IPS DF 19.7 (cell line): ENCODE measurements at places on chromosomes 7 and 10.
A peak's percentile ranks its signal among the peaks of the same experiment; 100 is the strongest.

- DNase-seq, result no peak
Observed at GRCh38 chr10:97520520-97520919, 21.8 kb downstream of the UBTD1 start.

DNA sequence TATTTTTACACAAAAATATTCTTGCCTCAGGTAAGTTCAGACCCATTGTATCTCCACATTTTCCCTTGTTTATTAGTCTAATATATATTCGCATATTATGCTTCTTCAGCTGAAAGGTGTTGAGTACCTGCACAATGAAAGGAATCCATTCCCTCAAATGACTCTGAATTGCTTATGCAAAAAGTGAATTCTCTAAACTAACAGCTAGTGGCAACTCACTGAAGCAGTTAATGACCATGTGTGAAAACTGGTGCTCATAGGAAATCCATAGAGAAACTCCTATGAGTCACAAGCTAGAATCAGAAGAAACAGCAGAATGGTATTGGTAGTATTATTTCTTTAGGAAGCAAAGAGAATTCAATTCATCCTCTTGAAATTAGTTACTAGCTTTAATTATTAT lies 33.5 kb upstream of the RNF148 start:
- DNase-seq, result no peak

DNA sequence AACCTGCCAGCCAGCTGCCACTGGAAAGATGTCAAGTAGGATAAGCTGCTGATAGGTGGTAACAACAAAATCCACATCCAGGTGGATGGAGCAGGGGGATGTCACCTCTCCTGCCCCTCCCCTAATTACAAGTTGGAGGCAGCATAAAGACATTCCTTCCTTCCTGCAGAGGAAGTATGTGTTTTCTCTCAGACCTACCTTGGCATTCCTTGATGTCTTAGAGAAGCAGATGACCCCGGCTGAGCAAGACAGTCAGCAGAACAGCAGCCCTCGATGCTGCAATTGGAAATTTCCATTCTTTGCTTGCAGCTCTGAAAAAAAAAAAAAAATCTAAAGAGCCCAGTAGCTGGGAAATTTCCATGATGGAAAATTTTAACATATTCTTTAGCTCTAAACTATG lies 137.5 kb upstream of the MKLN1 start:
- peak; percentile 93 for DNase-seq

- DNase-seq, result peak; percentile 74
Observed at GRCh38 chr10:12264204-12264940, 68.4 kb downstream of the CDC123 start.

GRCh38 chr7:48130658-48131108 lies 40.6 kb upstream of the ABCA13 start:
- DNase-seq, result no peak

GRCh38 chr10:76461024-76461423 lies 1029.6 kb downstream of the LRMDA start:
- no peak for DNase-seq

GRCh38 chr10:12847361-12847975 lies 154.0 kb downstream of the CCDC3 start:
- peak; percentile 40 for DNase-seq

- DNase-seq, result no peak
Observed at GRCh38 chr10:96494694-96495093, 19.0 kb downstream of the TLL2 start.

DNA sequence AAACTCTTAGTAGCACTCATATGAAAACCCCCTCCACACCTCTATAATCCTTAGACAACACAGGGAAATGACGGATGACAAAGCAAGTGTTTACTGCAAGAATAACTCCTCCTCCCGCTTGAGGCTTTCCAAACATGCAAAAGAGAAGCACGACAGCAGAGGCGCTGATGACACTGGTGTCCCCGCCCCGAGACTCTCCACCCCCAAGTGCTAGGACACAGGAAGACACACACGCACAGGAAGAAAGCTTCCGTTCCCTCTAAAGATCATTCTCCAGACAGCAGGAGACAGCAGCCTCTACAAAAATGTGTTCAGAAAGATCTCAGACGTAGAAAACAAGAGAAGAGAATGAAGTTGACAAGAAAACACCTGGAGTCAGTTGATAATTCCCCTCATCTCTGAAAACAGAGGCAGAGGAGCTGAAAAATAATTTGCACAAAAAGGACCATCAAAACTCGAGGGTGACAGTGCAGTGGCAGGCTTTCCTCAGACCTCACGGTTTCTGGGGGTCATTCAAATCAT lies 90.2 kb downstream of the DLG5 start:
- no peak for DNase-seq

DNA sequence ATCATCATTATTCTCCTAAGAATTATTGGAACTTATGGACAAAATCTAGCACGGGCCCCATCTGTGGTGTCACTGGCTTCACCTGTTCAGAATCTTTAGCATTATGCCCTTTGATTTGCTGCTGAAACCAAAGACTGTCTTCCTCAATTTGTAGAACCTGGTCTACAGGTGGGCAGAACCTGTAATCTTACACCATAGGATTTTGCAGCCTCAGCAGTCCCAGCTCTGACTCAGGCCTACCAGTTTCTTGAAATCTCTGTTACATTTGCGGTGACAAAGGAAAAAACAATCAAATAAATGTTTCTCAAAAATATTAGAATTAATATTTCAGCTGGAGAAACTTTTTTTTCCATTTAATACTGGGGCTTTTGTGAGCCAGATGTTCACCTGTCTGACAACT lies 86.1 kb downstream of the EPDR1 start:
- no peak for DNase-seq

GRCh38 chr10:44020322-44021111 lies 364.4 kb downstream of the CXCL12 start:
- no peak for DNase-seq

GRCh38 chr7:43296306-43296705 lies 183.9 kb downstream of the HECW1 start:
- no peak for DNase-seq

- no peak for DNase-seq
Observed at GRCh38 chr10:88522715-88523114, 60.4 kb downstream of the RNLS start.

DNA sequence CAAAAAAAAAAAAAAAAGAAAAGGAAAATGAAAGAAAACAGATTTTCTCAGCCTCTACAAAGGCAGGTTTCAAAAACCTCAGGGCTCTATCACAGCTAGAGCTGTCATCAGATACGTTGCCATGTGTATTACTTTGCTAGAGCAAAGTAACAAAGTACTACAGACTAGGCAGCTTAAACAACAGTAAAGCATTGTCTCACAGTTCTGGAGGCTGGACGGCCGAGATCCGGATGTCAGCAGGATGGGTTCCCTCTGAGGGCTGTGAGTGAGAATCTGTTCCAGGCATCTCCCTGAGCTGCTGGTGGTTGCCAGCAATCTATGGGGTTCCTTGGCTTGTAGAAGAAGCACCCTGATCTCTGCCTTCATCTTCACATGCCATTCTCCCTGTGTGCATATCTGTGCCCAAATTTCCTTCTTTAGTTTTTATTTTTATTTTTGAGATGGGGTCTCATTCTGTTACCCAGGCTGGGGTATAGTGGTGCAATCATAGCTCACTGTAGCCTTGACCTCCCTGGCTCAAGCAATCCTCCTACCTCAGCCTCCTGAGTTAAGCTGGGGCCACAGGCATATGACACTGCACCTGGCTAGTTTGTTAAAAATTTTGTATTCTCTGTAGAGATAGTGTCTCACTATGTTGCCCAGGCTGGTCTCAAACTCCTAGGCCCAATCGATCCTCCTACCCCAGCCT lies 48.9 kb upstream of the KDM7A start:
- DNase-seq, result no peak

- no peak for DNase-seq
Observed at GRCh38 chr7:111092406-111093236, 1.7 kb downstream of the LRRN3 start.

- no peak for DNase-seq
Observed at GRCh38 chr10:98391578-98391991, 23.4 kb downstream of the PYROXD2 start.

GRCh38 chr7:69920797-69921196 lies 322.5 kb downstream of the AUTS2 start:
- DNase-seq, result no peak

- DNase-seq, result no peak
Observed at GRCh38 chr7:129777195-129777844, 165.8 kb downstream of the NRF1 start.

GRCh38 chr10:34063592-34063991 lies 729.1 kb upstream of the NRP1 start:
- no peak for DNase-seq

DNA sequence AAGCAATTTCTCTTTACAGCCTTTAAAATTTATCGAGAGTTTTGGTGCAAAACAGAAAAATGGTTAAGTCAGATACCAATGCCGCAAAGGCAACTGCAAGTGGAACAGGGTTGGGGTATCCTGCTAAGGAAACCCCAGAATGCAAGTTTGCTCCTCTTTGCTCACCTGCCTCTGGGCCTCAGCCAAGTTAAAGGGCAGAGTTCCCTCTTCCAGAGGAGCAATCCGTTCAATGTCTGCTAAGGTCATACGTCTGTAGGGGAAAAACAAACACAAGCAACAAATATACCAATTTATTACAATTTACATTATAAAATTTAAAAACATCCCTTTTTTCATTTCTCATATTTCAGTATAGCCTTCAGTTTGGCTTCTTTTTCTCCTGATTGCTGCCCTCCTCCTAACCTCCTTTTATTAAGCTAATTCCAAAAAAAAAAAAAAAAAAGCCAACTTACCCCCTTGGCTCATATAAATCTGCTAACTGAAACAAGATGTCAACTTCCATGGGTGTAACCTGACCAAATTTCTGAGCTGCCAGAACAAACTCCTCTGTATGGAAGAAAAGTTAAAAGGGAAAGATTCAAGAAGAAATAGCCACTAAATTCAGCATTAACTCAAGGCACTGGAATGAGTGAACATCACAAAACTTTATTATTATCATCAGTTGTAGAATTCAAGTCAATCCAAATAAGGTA lies 132.6 kb downstream of the SLC25A13 start:
- no peak for DNase-seq

- no peak for DNase-seq
Observed at GRCh38 chr10:127198307-127198706, 1.9 kb upstream of the INSYN2A start.

DNA sequence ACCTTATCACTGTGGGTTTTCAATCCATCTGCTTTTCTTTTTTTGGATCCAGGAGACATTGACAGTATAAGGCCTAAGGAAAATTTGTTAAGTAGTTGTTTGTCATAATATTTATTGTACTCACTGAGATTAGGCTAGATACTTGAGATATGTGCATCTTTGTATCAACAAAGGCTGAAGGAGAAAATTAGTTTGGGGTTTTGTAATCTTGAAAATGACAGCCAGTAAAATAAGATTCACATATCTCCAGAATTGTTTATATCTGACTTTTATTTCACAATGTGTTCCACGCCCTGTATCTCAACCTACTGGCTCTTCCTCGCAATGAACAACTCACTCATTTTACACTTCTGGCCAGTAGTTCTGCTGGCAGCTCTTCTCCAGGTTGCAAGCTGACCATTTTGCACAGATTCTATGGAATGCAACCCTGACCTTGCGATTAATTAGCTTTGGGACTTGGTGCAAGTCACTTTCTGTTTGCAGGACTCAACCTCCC lies 132.7 kb downstream of the GATA3 start:
- DNase-seq, result no peak

DNA sequence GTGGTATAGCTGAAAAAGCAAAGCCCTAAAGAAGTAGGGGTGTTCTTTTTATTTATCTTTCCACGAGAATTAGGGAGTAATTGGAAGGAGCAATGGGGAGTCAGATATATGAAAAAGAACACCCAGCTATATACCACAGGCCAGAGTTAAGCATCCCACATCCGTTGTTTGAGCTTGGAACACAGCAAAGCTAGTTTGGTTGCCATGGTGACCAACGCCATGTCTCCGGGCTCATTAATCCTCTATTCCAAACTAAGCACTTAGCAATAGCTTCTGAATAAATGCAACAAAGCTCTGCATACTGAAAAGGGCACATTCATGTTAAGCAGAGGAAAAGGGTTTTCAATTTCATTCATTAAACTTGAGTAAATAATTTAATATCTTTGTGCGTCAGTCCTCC lies 23.5 kb downstream of the ASB4 start:
- peak; percentile 30 for DNase-seq

- DNase-seq, result no peak
Observed at GRCh38 chr10:17216217-17216900, 11.7 kb upstream of the VIM start.

DNA sequence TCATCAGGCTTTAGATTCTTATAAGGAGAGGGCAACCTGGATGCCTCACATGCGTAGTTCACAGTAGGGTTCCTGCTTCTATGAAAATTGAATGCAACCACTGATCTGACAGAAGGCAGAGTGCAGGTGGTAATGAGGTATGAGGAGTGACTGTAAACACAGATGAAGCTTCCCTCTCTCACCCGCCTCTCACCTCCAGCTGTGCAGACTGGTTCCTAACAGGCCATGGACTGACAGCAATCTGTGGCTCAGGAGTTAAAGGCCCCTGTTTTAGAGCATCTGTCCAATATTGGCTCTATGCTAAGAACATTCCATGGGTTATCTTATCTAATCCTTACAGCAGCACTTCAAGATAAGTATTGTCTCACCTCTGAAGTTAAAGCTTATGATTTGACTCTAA lies 213.5 kb upstream of the NRP1 start:
- DNase-seq, result no peak

DNA sequence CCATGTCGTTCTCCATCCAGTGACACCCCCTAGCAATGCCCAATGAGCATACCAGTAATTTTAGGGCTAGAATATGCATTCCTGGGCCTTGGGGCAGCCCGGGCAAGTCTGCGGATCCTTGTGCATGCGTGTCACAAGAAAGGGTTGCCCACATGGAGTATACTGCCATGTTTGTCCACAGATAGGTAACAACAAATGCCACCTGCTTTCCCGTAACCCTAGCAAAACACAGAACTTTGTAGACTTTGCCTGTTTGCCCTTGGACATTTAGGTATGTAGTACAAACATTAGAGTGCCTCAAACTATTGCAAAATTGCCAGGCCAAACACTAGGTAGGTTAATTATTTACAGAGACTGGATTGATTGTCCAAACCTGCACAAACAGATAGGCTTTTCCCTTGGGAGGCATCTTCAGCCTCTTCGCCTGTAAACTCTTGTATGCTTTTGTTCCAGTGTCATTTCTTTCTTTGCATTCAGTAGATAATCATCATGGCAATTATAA lies 117.0 kb downstream of the ADCY1 start:
- DNase-seq, result no peak

GRCh38 chr10:70757856-70758255 lies 27.3 kb downstream of the TBATA start:
- DNase-seq, result no peak

DNA sequence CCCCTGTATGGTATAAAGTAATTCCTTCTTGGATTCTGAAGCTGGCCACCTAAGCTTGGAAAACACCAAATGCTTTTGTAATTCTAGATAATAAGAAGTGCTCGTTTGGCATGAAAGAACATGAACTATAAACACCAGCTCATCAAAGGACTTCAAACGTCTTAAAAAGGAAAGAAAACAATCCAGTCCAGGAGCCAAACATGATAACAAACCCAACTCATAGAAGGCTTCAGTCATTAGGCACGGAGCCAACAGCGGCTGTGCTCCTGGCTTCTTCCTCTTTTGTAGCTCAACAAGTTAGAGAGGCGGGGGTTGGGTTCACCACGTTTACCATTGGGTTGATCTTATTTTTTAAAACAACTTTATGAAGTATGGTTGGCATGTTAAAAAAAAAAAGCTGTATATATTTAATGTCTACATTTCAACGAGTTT lies 56.4 kb upstream of the ECHDC3 start:
- DNase-seq, result no peak

- DNase-seq, result no peak
Observed at GRCh38 chr10:58813573-58813972, 300.9 kb downstream of the BICC1 start.
